Hematopoietic multipotent progenitor cell treated with erythropoietin and hydrocortisone succinate and interleukin-3 and kit ligand, for 17 days (in vitro differentiated cells): ENCODE measurements at places on chromosomes 12 and 14.

DNA sequence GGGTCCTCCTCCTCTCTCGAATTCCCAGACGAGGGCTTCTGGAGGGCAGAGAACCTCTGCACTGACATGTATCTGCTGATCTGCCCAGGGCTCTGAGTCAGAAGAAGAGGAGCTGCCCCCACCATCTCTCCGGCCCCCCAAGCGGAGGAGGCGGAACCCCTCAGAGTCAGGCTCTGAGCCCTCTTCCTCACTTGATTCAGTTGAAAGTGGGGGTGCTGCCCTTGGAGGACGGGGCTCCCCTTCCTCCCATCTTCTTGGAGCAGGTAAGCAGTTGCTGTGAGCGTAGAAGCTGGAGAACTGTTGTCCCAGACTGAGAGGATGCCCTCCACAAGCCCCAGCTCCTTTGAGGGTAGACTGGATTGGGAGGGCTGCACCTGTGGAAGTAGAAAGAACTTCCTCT lies 19.8 kb downstream of the PRPF40B start:
- no peak for DNase-seq

DNA sequence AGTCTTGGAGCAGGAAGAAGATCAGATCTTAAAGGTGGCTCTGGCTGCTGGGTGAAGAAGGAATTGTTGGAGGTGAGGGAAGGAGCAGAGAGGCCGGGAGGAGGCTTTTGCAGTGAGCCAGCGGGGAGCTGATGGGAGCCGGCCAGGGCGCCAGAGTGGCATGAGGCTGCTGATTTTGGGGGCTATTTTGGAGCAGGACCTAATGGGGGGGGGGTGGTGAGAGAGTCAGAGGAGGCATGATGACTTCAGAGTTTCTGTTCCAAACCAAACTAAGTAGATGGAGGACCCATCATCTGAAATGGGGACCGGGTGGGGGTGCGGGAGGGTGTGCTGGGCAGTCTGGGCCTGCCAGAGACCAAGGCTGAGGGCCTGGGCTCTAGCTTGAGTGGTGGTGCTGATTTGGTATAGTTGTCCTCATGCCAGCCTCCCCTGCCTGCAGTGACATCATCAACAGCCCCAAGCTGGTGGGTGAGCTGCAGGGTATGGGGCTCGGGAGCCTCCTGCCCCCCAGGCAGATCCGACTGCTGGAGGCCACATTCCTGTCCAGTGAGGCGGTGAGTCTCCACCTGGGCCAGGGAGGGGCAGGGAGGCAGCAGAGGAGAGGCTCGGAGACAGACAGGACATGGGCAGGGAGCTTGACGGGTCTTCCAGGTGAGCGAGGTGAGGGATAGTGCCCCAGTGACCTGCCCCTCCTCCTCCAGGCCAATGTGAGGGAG lies 6.2 kb downstream of the TNFAIP2 start:
- DNase-seq, result no peak

GRCh38 chr14:102479777-102480176 lies 29.8 kb downstream of the ANKRD9 start:
- no peak for DNase-seq

DNA sequence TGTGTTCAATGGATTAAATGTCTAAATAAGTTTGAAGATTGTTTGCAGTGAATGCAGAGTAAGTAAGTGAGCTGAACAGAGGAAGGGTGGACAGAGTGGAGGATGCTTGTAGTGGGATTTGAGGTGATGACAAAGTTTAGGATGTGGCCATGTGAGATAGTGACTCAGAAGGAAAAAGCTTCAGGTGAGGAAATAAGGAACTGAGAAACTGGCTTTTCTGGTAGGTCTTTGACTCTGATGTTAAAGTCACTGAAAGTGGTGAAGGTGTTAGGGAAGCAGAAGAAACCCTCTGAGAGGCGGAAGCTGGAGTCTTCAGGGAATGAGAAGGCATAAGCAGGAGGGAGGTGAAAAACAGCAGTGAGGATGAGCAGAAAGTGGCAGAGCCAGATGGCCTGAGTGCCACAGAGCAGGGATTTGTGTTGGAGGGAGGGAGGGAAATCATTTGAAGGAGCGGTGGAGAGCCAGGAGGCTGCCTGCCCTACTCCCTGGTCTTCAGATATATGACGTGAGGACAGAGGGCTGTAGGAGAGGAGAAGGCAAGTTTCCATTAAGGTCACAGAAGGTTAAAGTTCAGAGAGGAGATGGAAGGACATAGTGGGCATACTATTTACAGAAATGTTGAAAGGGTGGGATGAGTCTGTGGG lies 24.8 kb downstream of the RGS6 start:
- DNase-seq, result no peak

GRCh38 chr14:103519837-103520212 lies 2.8 kb downstream of the CKB start:
- DNase-seq, result no peak

DNA sequence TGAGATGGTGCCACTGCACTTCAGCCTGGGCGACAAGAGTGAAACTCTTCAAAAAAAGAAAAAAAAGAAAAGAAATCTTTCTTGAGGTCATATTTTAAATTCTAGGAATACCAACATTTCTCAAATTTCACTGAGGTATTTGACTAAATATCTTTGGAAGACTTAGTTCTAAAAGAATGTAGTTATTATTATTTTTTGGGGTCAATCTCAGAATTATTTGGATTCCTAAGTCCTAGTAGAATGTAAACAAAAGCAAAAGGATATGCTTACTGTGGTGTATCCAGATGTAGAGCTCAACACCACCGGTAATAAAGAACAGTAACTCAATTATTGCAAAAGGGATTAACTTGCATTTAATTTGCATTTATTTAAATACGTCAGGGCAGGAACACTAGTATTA lies 25.0 kb downstream of the PRICKLE1 start:
- DNase-seq, result no peak

DNA sequence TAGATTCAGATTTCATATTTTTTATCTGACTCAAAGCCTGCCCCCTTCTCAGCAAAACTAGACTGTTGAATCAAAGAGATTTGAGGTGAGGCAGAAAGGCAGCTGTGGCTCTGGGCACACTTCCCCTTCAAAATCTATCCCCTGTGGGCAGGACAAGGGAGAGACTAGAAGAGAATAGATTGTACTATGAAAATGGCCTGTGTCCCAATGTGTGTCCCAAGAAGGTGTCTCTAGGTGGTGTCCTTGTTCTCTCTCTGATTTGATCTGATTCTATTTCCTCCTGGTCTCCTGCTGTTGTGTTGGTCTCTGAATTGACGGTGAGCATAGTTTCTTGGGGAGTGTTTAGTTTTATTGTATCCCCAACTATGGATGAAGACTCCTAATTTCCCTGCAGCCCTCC lies 565.8 kb upstream of the ATP2B1 start:
- DNase-seq, result no peak

GRCh38 chr12:112916270-112916669 lies 9.5 kb downstream of the OAS1 start:
- DNase-seq, result no peak

DNA sequence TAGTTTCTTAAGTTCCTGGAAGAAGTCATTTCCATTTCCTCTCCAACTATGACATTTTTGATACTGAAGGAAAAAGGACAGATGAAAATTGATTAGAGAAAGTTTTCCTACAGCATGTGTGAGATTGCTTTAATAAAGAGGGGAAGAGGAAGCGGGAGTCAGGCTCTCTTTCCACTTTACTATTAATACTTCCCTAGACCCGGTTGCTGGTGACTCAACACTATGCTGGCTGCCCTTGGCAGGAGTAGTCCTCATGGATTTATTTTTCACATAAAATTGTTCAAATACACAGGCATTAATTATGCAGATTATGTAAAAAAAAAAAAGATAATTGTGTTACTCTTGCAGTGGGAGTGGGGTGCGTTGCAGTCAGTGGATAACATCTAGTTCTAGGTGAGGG lies 293.4 kb downstream of the EGLN3 start:
- no peak for DNase-seq

GRCh38 chr14:101365329-101366158 lies 195.8 kb upstream of the DIO3 start:
- DNase-seq, result no peak
